PC-9 (cell line): ENCODE measurements at places on chromosomes 13 and 19. TPM values are rescaled to one million over a fixed set of nuclear protein-coding genes. Genes with fewer than 3 reads are reported as not detected.

PGLYRP1 gene
- not detected in 2 replicates for total RNA-seq

GRCh38 chr19:28074773-28075172, 1138.2 kb downstream of the UQCRFS1 start:
- no peak for DNase-seq

DNA sequence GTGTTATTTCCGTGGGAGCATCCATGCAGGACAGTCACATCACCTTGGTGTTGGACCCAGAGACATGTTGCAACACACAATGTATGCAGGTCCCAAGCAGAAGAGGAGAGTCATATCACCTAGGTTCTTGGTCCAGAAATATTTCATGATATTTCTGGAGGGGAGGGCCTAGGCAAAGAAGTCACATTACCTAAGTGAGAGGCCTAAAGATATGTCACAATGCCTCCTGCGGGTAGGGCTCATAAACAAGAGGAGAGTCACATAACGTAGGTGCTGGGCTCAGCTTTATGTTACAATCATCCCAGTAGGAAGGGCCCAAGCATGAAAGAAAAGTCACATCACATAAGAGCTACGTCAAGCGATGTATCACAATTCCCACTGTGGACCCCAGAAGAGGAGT, 10.8 kb upstream of the ZNF724 start:
- no peak for DNase-seq

GRCh38 chr19:33404506-33405253, 31.2 kb downstream of the CEBPG start:
- DNase-seq, result no peak

MTUS2 gene
- not detected in 2 replicates for total RNA-seq

- DNase-seq, result no peak
These were observed 15.0 kb downstream of the TDRD3 start for GRCh38 chr13:60411983-60412382.

CYP2A6 gene
- not detected in 2 replicates for total RNA-seq

- DNase-seq, result peak; percentile 38
These were observed 11.2 kb downstream of the HAS1 start for GRCh38 chr19:51712461-51713081.
